Mesothelial cell of epicardium (in vitro differentiated cells): ENCODE measurements at places on chromosomes 2 and 18.

DNA sequence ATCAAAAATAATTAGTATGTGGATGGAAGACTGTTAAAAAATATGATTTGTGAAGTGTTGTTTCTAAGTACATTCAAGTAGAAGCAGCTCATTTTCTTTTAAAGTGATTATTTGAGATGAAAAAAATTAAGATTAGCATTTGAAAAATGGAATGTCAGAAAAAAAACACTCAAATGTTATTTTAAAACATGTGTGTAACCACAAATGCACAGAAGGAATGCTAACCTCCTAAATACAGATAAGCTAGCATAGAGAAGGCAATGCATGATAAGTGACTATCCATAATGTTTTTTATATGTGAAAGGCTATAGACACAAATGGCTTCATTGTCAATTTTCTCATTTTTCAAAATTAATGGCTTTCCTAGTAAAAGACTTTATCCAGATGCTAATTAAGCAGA is 198.9 kb downstream of the NYAP2 start:
- no peak for DNase-seq

DNA sequence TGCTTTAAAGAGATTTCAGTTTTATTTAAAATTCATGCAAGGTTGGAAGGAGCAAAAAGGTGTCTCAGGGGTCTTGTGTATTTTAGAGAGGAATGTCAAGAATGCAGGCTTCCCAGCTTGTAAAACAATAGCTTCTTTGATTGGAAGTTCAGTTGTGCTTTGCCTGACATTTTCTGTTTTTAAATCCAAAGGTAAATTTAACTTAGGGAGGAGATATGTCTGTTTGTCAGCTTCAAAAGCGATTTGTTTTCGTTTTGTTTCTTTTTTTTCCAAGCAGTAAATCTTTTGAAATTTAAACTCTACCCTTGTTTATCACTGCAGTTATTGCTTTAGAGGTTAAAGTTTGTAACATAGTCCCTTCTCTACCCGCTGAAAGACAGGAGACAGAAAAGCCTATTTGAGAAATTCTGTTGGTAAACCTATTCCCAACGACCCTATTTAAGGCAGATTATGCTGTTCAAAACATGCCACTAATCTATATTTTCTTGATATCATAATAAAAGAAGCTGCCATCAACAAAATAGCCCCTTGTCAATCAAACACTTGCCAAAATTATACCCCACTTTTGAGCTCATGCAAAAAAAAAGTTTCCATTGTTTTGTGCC is 639.6 kb downstream of the IRS1 start:
- DNase-seq: no peak

- no peak for DNase-seq
Measured at GRCh38 chr2:88669482-88670214, 21.8 kb upstream of the RPIA start.

DNA sequence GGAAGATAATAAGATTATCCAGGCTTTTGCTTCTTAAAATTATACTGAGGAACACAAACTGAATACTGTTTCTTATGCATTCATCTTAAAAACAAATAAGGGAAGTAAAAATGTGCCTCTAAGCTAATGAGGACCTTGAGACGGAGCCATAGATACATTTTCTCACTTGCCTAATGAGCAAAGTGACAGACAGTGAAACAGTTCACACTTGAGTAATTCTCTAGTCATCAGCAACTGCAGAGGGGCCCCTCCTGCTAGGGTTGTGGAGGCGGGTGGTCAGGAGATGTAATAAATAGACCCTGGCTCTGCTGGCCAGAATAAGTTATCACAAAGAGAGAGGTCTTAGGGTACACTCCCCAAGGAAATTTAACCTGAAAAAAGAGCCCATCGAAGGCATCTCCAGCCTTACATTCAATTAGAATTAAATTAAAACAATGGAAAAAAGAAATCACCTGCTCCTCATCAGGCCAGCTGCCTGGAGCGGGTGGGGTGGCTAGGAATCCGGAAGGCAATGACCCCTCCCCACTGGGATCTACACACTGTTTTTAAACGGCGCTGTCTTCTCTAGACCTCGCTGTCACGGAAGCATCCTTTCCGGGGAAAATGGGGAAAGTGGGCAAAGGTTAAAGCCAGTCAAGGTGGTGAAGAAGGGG is 32.6 kb upstream of the INSIG2 start:
- no peak for DNase-seq

DNA sequence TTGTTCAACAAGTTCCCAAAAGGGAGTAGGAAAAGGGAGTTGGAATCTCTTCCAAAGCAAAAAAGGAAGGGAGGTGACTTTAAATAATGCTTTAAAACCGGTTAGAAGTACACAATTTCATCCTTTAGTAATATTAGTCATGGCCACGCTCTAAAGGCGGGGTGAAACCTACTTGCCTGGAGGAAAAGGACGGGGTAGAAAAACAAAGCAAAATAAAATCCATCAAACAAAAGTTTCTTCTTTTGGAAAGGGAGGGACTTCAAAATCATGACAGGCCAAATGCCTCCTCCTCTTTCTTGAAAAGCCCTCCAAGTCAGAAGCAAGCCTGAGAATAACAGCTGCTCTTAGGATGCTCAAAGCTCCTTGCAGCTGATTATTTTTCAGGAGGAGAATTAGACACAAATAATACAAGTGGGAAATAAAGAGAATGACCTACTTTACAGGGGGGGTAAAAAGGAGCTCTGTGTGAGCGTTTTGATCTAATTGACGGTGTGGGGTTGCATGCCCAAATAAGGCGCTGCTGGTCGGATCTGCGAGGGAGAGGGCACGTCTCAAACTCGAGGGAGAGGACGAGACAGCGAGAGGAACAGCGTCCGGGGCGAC is 1.8 kb upstream of the NPAS2 start:
- no peak for DNase-seq

DNA sequence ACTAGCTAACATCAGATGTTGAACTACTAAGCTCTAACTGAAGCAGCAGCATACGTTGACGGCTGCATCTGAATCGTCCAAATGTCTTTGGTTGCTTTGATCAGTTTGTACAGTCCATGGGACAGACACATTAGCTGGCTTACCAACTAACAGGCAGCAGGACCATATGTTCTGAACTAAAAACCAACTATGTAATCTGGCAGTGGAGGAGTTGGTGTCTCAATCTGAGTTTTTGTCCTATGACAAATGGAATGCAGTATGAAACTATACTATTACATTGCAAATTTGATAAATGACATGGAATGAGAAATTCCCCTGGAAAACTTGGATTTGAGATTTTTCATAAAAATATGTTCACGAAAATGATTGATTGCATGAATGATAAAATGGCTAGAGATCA is 79.5 kb downstream of the EPHA4 start:
- DNase-seq: no peak
